ENCODE measurements at places on chromosomes 3 and 15. TPM values are rescaled to one million over a fixed set of nuclear protein-coding genes. Genes with fewer than 3 reads are reported as not detected.

PCSK6 gene
- 4.5 TPM for total RNA-seq

EFHB gene
- 1.2 TPM for total RNA-seq

CPLX3 gene
- total RNA-seq = not detected

ANKUB1 gene
- total RNA-seq = not detected

HESX1 gene
- total RNA-seq = 0.98 TPM

OR4F6 gene
- total RNA-seq = not detected

- peaks cover 18% of the 10 kb centered on the region for H3K4me1 ChIP-seq
- peaks cover 8% of the 10 kb centered on the region for H3K36me3 ChIP-seq
- H3K27ac ChIP-seq = peak overlapping the region; percentile 48
- H3K27me3 ChIP-seq = no peaks in the 10 kb centered on the region
- no peak for DNase-seq
- H3K4me3 ChIP-seq = no peak overlapping the region
Observed at GRCh38 chr3:63955036-63955650, 43.0 kb upstream of the SCAANT1 start.

GRCh38 chr3:135538123-135538522 lies 427.4 kb upstream of the PPP2R3A start:
- H3K4me1 ChIP-seq = peaks cover 5% of the 10 kb centered on the region
- H3K4me3 ChIP-seq = no peak overlapping the region
- DNase-seq = no peak
- no peaks in the 10 kb centered on the region for H3K36me3 ChIP-seq
- H3K27ac ChIP-seq = no peak overlapping the region

DNA sequence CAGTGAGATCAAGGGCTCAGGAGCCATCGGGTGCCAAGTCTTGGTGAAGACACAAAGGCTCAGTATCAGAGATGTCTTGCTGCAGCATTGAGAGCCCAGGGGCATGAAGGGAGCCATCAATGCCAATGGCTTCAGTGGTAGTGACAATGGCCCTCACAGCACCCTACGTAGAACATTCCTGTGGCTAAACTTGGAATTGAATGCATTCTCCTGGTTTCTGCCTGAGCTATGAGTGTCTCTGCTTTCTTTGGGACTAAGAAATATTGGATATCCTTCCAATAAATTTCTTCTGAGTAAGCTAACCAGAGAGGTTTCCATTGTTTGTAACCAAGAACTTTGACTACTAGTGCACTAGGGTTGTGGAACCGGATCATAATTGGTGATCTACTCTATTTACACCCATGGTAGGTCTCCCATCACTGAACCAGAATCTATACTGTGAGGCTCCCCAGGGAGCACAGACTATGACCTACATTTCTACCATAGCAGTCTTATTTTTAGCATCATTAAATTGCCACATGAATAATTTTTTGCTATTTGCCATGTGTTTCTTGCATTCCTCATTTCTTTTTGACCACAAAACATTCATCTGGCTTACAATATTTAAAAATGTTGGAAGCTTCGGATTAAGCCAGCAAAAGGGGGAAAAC lies 31.6 kb upstream of the PDZRN3 start:
- no peak overlapping the region for H3K27ac ChIP-seq
- peaks cover 3% of the 10 kb centered on the region for H3K27me3 ChIP-seq
- no peaks in the 10 kb centered on the region for H3K36me3 ChIP-seq
- H3K4me3 ChIP-seq = no peak overlapping the region

DNA sequence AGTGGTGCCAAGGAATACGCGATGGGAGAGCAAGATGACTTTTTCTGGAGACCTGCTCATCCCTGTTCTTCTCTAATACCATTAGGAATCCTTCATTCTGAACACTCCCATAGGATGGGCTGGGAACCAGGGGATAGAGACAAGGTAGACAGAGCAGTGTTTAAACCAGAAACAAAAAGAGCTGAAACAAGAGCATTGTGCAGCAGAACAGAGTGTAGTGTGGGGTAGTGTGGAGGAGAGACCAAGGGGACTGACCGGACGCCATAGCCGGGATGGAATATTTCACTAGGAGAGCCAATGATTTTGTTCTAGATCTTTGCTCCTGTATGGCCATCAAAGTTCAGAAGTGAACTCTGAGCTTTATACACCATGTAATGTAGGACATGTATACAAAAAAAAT lies 15.6 kb downstream of the HCLS1 start:
- H3K4me1 ChIP-seq = no peaks in the 10 kb centered on the region
- DNase-seq = no peak
- H3K27me3 ChIP-seq = no peaks in the 10 kb centered on the region
- H3K36me3 ChIP-seq = no peaks in the 10 kb centered on the region

DNA sequence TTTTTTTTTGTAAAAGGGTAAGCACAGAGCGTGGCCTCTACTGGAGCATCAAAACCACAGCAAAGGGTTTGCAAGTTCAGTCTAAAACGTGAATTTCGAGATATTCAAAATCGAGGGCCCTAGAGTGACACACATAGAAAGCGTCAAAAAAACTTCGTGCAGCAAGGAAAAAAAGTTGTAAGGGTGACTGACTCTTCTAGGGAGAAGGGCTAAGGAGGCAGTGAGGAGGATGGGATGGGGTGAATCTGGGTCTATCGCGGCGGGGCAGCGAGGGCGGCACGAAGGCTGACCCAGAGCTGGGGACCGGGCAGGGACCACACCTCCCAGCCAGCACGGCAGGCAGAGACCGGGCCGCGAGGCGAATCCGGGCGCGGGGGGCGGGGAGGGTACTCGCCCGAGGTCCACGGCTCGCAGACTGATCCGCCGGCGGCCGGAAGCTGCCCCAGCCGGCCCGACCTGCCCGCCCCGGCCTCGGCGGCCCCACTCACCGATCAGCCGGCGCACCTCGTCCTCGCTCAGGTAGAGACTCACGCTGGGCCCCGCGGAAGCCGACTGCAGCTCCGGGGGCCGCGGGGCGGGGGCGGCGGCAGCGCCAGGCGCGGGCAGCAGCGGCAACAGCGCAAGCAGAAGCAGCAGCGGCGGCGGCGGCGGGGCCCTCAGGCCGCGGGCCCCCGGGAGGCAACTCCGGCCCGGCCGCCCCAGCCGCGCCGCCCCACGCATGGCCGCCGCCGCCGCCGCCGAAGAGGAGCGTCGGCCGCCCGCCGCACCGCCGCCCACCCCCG lies 533 bp downstream of the RYK start:
- DNase-seq = peak; percentile 51
- H3K4me3 ChIP-seq = peak overlapping the region; percentile 93
- H3K36me3 ChIP-seq = no peaks in the 10 kb centered on the region
- no peaks in the 10 kb centered on the region for H3K27me3 ChIP-seq

DNA sequence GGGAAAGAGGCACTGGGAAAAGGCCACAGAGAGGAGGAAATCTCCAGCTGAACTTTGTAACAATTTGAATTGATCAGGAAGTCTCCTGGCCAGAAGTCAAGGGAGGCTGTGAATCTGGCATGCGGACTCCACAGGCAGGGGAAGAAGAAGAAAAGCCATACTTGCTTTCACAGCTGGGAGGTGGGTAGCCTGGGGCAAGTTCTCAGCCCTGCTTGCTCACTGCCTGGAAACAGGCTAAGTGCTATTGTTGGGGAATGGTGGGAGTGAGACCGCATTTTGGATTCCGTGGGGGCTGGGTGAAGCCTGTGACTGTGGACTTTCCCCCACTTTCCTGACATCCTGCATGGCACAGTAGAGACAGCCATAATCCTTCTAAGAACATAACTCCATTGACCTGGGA lies 168.8 kb upstream of the CD96 start:
- no peaks in the 10 kb centered on the region for H3K4me1 ChIP-seq
- DNase-seq = no peak
- peaks cover 16% of the 10 kb centered on the region for H3K36me3 ChIP-seq
- no peak overlapping the region for H3K27ac ChIP-seq

DNA sequence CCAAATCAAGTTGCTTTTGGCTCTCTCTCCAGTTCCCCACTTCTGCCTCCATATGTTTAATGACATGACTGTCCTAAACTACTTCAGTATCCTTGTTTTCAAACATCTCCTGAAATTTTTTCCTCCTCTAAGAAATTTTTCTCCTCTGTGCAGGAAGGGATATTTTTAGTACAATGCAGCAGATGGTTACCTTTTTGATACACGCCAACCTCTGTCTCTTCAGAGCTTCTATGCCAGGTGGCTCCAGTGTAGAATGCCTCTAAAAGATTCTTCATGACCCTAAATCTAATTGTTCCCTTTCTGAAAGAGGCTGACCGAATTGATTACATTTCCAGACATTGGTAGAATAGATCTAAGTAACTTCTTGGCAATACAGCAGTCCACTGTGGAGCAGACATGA lies 33.7 kb downstream of the TMOD3 start:
- H3K4me3 ChIP-seq = no peak overlapping the region
- peaks cover 18% of the 10 kb centered on the region for H3K36me3 ChIP-seq
- H3K27ac ChIP-seq = no peak overlapping the region

DNA sequence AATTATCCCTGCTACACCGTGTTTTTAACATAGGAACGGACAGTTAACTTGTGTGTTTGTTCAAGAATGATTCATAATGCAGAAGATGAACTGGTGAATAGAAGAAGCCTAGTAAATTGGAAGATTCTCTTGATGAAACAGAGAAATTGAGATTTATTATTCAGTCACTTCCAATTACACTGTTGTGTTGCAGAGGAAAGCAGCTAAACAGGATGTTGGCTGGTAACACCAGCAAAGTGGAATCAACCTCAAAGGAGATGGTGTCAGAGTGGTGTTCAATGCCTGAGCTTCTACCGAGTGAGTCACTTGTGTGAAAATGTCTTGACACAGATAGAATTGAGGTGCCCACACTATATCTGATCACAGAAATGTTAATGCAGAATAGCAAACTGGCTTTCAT lies 399.6 kb downstream of the LPP start:
- no peak overlapping the region for H3K27ac ChIP-seq
- no peak overlapping the region for H3K4me3 ChIP-seq
- H3K4me1 ChIP-seq = no peaks in the 10 kb centered on the region
- no peaks in the 10 kb centered on the region for H3K36me3 ChIP-seq

- no peaks in the 10 kb centered on the region for H3K27me3 ChIP-seq
- H3K4me3 ChIP-seq = no peak overlapping the region
- H3K4me1 ChIP-seq = peaks cover 17% of the 10 kb centered on the region
- no peak for DNase-seq
Observed at GRCh38 chr15:57272771-57273357, 103.4 kb upstream of the CGNL1 start.

- peaks cover 2% of the 10 kb centered on the region for H3K27me3 ChIP-seq
- H3K4me1 ChIP-seq = peaks cover 4% of the 10 kb centered on the region
- no peak overlapping the region for H3K4me3 ChIP-seq
- no peaks in the 10 kb centered on the region for H3K36me3 ChIP-seq
- H3K27ac ChIP-seq = no peak overlapping the region
Observed at GRCh38 chr15:60213377-60214000, 184.3 kb downstream of the ANXA2 start.

DNA sequence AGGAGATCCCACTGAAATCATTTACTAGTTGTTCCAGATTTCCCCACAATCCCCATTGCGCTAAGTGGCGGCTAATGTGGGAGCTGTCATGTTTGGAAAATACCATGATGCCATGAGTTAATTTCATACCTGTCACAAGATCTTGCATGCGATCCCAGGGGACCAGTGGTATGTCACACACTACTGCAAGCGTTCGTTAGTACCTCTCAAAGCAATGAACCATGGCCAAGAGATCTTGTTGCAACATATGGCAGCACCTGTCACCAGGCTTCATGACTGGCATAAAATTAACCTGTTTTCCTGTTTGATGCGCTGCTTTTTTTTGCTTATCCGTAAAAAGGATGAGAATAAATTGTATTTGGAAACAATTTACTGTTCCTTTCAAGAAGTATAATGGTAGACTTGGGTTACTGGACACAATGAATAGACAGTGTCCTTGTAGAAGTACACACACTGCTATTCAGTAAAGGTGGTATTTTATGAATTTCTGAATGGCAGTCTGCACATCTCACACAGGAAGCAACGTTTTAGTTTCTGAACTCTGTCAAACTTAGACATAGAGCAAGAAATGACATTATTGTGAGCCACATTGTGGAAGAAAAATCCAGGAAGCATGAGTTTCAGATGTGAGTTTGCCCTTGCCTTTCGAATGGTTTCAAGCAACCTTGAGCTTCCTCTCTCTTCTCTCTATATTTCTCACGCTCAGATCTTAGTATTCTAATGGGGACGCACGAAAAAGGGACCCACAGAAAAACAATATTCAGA lies 81.9 kb downstream of the CHL1 start:
- peak overlapping the region; percentile 27 for H3K27ac ChIP-seq
- H3K36me3 ChIP-seq = no peaks in the 10 kb centered on the region
- peaks cover 27% of the 10 kb centered on the region for H3K27me3 ChIP-seq

GRCh38 chr3:68996356-68996995 lies 17.0 kb downstream of the EOGT start:
- no peaks in the 10 kb centered on the region for H3K4me1 ChIP-seq
- H3K4me3 ChIP-seq = no peak overlapping the region
- no peaks in the 10 kb centered on the region for H3K27me3 ChIP-seq
- peak overlapping the region; percentile 67 for H3K27ac ChIP-seq

GRCh38 chr3:82186017-82186416 lies 424.6 kb upstream of the GBE1 start:
- no peaks in the 10 kb centered on the region for H3K4me1 ChIP-seq
- DNase-seq = no peak
- peak overlapping the region; percentile 35 for H3K27ac ChIP-seq
- no peaks in the 10 kb centered on the region for H3K36me3 ChIP-seq
- H3K27me3 ChIP-seq = no peaks in the 10 kb centered on the region
- no peak overlapping the region for H3K4me3 ChIP-seq

DNA sequence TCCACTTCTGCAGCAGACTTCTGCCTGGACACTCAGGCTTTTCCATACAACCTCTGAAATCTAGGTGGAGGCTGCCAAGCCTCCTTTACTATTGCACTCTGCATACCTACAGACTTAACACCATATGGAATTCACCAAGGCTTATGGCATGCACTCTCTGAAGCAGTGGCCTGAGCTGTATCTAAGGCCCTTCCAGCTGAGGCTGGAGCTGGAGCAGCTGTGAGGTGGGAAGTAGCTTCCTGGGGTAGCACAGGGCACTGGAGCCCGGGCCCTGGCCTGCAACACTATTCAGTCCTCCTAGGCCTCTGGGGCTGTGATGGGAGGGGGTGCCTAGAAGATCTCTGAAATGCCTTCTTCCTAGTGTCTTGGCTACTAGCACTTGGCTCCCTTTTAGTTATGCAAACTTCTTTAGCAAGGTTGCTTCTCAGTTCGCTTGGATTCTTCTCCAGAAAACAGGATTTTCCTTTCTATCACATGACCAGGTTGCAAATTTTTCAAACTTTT lies 186.6 kb upstream of the RORA start:
- H3K27me3 ChIP-seq = no peaks in the 10 kb centered on the region
- H3K4me3 ChIP-seq = no peak overlapping the region
- H3K4me1 ChIP-seq = no peaks in the 10 kb centered on the region
- H3K27ac ChIP-seq = no peak overlapping the region
- no peak for DNase-seq

DNA sequence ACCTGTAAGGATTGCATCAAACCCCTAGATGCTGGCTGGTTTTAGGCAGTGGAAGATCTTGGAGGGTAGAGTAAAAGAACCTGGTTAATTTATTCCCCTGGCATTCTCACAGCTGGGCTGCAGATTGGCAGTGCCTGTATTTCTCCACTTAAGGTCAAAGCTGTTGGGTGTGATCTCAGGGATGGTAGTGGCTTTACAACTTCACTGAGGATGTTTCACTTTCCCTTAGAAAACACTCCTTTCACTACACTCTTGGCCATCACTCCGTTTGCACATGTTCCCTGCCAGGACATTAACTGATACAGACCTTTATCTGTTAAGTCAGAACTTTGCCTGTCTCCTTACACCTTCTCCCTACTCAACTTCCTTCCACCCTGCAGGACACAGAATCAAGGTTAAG lies 779.1 kb upstream of the SEMA6D start:
- DNase-seq = no peak
- no peak overlapping the region for H3K27ac ChIP-seq
- H3K27me3 ChIP-seq = no peaks in the 10 kb centered on the region

Measured in neural crest cell (in vitro differentiated cells).